ENCODE measurements at places on chromosomes 12 and 14.

GRCh38 chr12:101488469-101488868, 13.3 kb downstream of the SPIC start:
- no peak for DNase-seq

DNA sequence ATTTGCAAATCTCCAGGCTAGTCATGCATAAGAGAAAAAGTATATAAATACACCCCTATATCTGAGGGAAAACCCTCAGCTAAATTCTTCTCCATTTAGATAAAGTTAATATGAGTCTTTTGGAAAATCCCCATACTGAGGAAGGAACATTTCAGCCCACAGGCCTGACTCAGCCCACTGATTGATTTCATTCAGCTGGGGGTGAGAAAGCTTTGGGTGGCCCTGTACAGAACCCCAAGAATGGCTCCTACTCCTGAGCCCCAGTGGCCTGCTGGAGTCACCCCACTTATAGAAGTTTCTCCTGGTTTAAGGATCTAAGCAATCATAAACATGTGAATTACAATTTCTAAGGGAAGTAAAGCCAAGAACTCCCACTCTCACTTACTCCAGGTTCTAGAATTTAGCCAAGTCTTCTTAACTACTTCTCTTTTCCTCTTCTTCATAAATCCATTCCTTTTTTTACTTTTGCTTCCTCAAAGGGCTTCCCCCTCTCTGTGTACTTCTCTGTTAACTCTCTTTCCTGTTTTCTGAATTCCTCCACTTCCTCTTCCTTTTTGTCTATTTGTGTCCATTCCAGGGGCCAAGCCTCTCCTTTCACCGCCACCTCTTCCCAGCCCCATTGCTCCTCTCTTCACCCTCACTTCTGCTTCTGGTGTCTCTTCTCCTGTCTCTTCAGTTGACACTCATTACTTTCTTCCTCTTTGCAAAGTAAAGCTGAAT, 21.0 kb downstream of the RTN1 start:
- DNase-seq = no peak

- no peak for DNase-seq
Measured at GRCh38 chr14:80049055-80049454, 162.2 kb downstream of the DIO2 start.

DNA sequence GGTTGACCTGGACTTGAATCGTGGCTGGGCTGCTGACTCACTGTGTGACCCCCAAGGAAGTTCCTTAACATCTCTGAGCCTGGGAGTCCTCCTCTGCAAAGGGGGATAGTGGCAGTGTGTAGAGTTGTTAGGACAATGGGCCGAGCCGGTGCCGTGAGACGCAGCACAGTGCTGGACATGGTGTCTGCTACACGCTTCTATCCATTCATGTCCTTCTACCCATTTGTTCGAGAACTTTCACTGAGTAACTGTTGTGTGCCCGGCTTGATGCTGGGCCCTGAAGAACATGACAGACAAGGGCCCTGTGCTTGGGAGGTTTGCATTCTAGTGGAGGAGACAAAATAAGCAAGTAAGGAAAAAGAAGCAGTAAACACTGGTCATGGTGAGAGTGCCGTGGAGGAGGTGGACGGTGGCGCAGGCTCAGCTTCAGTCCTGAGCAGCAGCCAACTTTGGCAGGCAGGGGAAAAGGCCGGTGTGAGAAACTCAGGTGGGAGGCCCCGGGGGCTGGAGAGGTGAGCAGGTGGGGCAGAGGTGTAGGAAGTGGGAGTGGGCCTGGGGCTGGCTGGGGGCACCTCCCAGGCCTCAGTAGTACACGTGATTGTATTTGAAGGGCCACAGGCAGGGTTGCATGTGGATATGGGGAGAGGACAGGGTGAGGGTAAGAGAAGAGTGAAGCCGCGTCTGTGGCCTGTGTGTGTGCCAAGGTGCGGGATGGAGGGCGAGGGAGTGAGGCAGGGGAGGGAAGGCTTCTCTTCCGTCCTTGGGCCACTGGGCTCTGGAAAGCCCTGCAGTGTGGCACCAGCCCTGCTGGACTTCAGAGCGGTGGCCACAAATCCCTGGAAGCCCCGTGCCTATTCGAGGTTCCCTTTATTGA, 13.8 kb downstream of the VASH1 start:
- DNase-seq = no peak

DNA sequence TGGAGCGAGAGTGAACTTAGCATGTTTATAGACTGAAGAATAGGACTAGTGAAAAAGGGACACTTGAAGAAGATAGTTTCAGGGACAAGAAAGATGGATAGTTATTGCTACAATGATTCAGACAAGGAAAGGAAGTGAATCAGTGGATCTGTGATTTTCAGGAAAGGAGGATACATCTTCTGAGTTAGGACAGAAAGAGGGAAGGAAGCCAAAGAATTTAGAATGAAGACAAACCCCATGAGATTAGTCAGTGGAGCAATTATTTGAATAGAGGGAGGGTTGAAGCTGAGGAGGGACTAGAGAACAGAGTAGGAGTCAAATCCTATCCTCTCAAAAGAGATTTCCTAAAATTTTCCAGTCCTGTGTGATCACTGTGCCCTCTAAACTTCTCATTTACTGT, 282.7 kb downstream of the AKAP6 start:
- DNase-seq = no peak

GRCh38 chr12:55818140-55818728, 393 bp downstream of the ORMDL2 start:
- DNase-seq = no peak

DNA sequence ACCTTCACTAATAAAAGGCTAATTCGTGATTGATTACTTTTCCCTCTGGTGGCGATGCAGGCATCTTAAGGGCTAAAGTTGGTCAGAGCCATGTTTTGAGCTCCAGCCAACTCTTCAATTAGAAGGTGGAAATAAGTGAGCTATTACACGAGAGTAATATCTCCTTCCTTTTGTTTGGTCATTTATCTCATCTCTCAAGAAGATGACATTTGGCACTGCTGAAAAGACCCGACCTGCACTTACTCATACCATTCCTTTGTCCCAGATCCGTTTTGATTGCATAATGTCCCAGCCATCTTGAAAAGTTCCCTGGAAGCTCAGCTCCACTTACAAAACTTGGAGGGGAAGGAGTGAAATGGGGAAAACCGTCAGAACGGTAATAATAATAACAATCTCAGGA, 316.2 kb downstream of the VRK1 start:
- DNase-seq = no peak

DNA sequence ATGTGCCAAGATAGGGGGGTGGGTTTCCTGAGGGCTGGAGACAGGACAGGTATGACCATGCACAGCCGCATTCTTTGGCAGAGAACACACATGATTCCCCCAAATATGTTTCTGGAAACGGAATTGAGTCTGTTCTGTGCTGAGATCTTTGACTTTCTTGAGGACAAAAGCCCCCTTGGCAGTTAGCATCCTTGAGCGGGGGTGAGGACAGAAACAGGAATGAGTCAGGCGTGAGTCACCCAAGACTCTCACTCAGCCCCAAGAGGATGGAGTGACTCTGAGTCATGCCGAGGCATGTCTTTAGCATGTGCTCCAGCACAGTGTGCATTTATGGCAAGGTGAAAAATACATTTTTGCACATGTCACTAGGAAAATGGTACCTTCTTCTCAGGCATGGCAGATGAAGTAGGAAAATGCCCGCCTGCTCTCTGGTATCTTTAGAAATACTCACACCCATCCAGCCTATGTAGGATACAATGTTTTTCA, 52.1 kb downstream of the DAD1 start:
- no peak for DNase-seq

DNA sequence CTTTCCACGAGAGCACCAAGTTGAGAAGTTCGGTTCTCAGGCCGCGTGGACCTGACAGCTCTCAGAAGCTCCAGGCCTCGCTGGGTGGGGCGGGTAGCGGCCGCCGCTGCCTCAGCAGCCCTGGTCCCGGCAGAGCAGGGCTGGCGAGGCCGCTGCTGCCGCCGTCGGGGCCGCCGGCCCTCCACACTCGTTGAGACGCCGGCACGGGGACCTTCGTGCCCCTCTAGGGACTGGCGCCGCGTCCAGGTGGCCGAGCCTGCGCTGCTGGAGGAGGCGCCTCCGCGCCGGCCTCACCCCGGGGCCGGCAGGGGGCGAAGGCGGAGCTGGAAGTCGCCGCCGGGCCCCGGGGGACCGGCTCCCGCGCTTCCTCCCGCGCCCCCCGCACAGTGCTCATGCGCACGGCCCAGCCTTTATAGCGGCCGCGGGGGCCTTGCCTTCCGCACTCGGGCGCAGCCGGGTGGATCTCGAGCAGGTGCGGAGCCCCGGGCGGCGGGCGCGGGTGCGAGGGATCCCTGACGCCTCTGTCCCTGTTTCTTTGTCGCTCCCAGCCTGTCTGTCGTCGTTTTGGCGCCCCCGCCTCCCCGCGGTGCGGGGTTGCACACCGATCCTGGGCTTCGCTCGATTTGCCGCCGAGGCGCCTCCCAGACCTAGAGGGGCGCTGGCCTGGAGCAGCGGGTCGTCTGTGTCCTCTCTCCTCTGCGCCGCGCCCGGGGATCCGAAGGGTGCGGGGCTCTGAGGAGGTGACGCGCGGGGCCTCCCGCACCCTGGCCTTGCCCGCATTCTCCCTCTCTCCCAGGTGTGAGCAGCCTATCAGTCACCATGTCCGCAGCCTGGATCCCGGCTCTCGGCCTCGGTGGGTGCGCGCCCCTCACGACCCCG, at the start of gene COCH:
COCH (plus strand) TSS at position 440 of the 879 bp plus-strand sequence; CDS start at position 820, 380 bp downstream.
- peak; percentile 62 for DNase-seq

GRCh38 chr14:70822530-70823185, 13.3 kb upstream of the MAP3K9 start:
- DNase-seq = peak; percentile 32

GRCh38 chr14:50210074-50210473, 21.3 kb downstream of the SOS2 start:
- no peak for DNase-seq

- no peak for DNase-seq
Measured at GRCh38 chr14:60222820-60223219, 26.2 kb upstream of the PPM1A start.

DNA sequence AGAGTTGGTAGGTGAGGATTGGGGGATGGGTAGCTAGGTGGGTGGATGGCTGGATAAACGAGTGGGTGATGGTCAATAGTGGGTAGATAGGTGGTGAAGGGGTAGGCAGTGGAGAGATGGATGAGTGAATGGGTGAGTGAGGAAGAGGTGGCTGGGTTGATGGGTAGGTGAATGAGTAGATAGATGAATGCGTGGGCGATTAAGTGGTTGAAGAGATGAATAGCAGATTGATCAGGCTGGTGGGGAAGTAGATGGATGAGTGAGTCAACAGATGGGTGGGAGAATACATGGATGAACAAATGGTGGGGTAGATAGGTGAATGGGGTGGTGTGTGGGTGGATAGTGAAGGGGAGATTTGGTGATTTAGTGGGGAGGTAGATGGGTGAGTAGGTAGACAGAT, 51.1 kb downstream of the SYNE3 start:
- DNase-seq = no peak

DNA sequence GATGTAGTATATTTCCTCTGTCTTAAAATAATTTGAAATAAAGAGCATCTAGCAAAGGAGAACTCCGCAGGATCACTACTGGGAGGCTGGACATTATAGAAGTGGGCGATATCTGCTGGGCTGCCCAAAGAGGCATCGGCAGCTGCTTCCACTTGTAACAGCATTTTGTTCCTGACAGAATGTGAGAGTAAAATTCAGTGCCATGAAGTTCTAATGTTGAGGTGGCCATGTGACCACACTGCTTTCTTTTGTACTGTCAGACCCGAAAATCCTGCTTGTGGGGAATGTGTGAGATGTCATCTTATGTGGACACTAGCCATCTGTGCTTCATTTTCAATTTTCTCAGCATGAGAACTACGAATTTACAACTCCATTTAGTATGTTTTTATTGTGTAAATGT, 151.9 kb downstream of the ACSS3 start:
- no peak for DNase-seq

GRCh38 chr12:2395354-2395977, 342.7 kb downstream of the CACNA1C start:
- DNase-seq = peak; percentile 25

GRCh38 chr12:49687941-49688340, 19.3 kb downstream of the FMNL3 start:
- DNase-seq = no peak

DNA sequence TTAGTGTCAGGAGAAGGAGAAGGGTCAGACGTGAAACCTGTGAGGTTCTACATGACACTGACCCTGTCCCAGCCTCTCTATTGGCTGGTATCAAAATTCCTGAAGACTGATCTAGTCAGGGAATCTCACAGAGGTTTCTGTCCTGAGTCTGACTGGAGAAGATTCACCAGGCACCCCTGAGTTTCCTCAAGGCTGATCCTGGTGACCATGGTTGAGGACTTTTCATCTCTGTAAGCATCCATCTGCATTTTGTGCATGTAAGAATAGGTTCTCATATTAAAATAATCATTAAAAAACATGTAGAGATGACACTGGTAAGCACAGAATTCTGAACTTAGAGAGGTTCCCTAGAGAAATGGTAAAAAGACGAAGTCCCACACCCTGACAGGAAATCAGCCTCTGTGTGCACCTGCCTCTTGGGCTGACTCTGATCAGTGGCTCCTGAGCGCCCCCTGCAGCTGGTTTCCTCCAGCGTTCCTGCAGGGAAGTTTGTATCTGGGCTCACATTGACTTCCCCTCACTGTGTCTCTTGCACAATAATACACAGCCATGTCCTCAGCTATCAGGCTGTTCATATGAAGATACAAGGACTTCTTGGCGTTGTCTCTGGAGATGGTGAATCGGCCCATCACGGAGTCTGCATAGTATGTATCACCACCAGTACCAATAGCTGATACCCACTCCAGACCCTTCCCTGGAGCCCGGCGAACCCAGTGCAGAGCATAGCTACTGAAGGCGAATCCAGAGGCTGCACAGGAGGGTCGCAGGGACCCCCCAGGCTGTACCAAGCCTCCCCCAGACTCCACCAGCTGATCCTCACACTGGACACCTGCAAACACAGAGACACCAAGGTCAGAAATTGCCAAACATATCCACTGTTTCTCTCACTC, 991.9 kb downstream of the TMEM121 start:
- no peak for DNase-seq

GRCh38 chr14:102732924-102733323, 44.3 kb upstream of the TRAF3 start:
- DNase-seq = no peak

DNA sequence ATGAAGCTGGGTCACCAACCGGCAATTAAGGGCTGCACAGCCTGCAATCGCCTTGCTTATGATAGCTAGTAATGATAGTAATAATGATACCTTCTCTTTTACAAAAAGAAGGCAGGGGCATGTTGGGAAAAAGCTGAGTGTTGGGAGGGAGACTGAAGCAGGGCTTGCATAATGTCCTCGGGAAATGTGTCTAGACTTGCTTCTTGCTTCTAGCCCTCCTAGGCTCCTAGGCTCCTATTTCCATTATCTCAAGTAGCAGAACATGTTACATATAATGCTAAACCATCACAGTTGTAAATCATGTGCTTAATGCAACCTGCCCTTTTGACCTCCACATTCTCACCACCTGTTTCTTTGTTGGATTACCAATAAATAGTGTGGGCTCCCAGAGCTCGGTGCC, 18.7 kb downstream of the RERGL start:
- DNase-seq = no peak

GRCh38 chr12:14505626-14506596, 61.8 kb downstream of the PLBD1 start:
- no peak for DNase-seq
